Epithelial cell of prostate (primary cell): ENCODE measurements at places on chromosomes 12 and 14.
A peak's percentile ranks its signal among the peaks of the same experiment; 100 is the strongest.

DNA sequence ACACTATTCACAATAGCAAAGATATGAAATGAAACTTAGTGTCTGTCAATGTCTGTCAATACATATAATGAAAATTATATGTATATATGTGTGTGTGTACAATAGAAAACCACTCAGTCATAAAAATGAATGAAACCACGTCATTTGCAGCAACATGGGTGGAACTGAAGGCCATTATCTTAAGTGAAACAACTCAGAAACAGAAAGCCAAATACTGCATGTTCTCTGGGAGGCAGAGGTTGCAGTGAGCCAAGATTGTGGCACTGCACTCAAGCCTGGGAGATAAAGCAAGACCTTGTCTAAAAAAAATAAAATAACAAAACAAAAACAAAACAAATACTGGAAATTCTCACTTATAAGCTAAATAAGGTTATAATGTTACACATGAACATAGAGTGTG, 16.7 kb upstream of the E2F7 start:
- no peak for DNase-seq

- no peak for DNase-seq
These were observed 518 bp upstream of the OSBPL8 start for GRCh38 chr12:76560086-76560491.

DNA sequence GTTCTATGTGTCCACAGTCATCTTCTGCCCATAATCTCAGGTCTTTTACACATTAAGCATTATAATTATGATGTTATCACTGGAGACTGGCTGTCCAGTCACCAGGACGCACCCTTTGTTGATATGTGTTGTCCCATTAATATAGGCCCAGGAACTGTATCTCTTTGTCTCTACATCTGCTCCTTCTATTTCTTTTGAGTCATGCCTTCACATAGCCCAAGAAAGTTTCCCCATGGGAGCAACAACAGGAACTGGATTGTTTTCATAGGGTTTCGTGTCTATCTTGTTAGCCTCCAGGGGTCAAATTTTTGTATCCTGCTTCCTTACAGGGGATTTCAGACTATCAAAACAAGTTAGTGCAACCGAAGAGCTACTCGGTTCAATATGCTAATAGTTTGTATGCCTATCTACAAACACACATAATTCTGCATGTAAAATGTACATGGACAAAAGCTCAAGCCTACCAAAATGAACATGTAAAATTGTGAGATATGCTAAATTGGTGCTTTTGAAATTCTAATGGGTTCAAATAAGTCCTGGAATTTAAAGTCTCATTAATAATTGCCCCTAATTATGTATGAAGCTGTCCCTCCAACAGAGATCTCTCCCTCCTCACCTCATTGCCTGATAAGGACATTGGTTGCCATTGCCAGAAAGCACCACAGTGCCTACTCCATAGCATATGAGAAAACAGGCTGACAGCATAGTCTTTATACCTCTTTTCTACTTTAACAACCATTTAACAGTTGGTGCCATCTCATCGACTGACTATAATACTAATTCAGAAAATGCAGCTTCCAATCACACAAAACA, 99.8 kb upstream of the DIO2 start:
- DNase-seq = no peak

GRCh38 chr12:5872745-5873144, 72.3 kb downstream of the ANO2 start:
- DNase-seq = no peak

GRCh38 chr12:3190101-3190500, 112.9 kb downstream of the TSPAN9 start:
- no peak for DNase-seq

DNA sequence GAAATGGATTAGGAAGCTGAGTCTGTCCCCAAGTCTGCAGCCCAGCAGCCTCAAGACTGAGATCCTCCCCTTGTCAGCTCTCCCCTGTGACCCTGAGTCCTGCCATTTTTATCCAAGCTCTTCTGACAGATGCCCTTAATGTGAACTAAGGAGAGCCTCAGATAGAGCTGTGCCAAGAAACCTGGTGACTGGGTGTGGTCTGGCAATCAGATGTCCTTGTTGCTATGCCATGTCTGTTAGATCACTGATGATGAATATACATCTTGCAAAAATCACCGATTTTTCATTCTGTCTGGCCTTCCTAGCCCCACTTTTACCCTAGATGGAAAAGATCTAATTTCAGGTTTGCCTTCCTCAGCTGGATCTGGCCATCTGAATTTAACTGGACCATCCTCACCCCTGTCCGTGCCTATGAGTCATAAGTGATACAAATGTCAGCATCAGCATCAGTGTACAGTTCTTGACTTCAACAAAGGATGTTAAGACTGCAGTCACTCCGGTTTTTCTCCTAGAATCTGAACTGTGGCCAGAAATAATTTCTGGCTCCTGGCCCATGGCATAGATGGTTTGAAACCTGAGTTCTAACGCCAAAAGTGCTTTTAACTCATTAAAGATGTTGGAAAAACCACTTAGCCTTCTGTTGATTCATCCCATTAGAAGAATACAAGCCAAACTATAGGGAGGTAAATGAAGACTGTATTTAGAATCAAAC, 61.2 kb upstream of the GRIP1 start:
- DNase-seq = no peak

GRCh38 chr12:89768586-89769482, 60.2 kb upstream of the ATP2B1 start:
- DNase-seq = peak; percentile 98

DNA sequence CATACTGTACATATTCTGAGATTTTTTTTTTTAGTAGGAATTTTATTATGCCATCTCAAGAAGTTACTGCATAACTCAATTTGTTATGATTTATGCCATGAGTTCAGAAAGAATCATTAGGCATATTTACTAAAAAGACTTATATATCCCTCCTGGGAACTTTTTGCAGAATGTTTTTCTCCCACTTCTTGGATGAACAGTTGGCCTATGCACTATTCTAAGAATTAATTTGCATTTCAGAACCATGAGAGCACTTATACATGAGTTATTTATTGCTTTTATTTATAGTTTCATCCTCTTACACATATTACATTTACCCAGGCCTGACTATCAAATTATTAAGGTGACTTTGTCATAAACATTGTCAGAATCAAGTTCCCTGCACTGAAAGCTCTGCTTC, 6.3 kb upstream of the LRIG3 start:
- no peak for DNase-seq
